Activated naive CD8-positive, alpha-beta T cell treated with anti-CD3 and anti-CD28 coated beads, Interleukin-2, amount 10 ng/mL, durations not matched to agents 7 days and 5 days (primary cell): ENCODE measurements at places on chromosomes 16 and 17.
A peak's percentile ranks its signal among the peaks of the same experiment; 100 is the strongest.

DNA sequence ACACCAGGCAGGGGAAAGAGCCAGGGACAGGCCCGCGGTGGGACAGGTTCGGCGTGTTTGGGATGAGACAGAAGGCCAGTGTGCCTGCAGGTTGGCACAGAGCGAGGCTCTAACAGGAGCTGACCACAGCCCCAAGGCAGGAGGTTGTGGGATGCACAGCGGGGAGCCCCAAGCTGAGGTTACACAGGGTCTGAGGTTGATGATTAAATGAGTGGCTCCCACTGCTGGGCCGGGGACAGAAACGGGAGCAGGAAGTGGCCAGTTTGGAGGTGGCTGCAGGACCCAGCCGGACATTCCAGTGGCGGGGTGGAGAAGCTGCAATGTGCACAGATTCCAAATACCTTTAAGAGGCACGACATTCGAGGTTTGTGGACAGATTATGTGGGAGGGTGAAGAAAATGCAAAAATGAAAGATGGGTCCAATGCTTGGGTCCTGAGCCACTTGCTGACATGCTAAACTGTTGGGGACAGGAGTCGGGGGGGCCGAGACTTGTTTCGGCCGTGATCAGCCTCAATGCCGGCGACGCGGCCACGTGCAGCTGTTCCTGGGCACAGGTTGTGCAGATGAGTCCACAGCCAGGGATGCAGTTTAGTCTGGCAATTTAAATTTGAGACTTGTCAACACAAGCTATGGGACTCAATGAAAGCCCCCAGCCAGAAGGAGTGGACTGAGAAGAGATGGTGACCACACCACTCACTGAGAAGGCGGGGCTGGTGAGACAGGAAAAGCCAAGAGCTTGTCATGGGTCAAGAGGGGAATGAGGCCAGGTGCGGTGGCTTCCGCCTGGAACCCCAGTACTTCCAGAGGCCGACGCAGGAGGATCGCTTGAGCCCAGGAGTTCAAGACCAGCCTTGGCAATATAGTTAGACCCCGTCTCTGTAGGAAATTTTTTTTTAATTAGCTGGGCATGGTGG, 8.7 kb downstream of the ENPP7 start:
- DNase-seq: no peak

DNA sequence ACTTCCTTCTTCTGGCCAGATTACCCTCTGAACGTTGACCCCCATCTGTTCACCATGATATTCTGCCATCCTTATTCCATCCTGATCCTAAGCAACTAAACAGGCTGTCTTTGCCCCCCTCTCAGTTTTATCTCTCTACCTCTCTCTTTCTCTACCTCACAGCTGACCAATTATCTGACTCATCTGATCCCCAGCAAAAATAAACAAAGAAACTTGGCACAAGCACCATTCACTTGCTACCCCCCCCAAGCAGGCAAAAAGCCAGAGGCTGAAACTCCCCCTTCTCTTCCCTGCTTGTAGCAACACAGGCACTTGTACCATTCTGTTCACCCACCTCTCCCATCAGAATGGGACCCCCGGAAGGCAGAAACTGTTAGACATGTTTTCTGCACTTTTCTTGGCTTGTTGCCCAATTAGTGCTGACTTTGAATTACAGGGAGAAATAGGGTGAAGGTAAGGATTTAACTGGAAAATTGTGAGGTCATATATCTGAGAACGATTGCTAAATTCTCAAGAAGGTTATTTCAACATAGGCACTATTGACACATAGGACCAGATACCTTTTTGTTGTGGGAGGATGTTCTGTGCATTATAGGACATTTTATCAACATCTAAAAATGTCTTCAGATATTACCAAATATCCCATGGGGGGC, 163.2 kb downstream of the TOX3 start:
- DNase-seq: no peak

- peak; percentile 49 for DNase-seq
Measured at GRCh38 chr16:28140788-28141618, 70.8 kb downstream of the XPO6 start.

DNA sequence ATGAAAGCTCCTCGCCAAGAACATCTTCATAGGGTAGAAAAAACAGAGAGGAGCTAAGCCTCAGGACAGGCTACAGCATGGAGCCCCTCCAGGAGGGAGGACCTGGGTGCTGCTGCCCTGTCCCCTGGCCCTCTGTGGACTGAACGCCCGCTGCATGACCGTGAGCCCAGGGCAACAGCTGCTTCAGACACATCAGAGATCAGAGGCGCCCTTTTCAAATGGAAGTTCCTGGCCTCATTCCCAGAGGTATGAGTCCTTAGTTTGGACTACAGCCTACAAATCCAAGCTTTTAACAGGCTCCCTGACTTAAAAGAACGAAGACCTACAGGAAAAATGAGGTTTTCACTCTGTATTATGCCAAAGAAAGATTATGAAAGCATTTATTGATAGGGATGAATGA, 48.5 kb downstream of the ZNF18 start:
- DNase-seq: no peak

GRCh38 chr16:30076276-30076791, 540 bp downstream of the PPP4C start:
- DNase-seq: no peak
